OCI-M1 (cell line): ENCODE measurements at places on chromosomes 7 and 10.

DNA sequence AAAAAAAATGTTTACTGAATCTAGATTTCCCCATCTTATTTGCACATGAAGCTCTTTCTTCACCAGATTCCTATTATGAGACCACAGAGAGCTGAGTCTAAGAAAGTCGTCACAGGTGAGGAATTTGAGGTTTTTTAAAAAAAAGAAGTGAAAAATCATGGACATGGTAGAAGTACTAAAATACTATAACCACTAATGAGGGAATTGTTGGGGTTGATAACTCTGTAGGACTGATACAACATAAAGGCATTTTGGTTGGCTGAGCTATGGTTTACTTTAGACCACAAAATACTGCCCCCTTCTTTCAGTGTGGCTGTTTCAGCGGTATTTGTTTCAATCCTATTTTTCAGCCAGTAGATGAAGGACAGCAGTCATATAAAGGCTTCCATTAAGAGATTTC is 1111.3 kb downstream of the TYW1 start:
- no peak for DNase-seq

- no peak for DNase-seq
These were observed 159.0 kb downstream of the SND1 start for GRCh38 chr7:127810696-127811660.

DNA sequence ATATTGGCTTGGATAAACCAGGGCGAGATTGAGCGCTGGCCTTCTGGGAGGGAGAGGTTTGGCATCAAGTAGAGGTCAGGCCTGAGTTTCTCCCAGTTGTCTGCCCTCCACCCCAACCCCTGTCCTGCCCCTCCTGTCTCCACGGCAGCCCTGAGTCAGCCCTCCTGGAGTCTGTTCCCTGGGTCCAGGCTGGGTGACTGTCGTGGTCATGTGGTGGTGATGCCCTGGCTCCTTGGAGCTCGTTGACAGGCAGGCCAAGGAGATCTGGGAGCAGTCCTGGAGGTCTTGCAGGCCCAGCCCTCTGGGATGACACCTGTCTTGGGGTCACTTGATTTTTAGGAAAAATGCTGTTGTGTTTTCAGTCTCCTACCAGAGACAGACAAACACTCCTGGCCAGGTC is 53.6 kb upstream of the PODXL start:
- DNase-seq, result no peak

DNA sequence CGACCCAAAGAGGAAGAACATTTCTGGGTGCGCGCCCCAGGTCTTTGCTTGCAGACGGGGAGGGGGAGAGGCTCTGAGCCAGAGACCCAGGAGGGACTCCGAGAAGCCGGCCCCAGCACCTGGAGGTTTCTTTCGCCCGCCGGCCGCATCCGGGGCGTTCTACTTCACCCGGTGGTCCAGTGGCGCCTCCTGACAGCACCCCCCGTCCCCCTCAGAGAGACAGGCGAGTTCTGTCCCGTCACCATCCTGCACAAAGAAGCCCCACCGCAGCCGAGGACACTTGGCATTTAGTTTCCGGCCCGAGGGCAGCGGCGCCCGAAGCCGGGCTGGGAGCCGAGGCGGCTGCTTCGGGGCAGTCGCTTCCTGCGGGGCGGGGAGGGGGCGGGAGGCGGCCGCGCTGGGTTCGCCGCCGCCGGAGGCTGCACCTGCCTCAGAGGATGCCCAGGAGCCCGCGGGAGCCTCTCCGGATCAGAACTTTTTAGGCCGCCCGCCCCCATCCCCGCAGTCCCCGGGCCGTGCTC is at the start of gene TMEM178B:
Gene TMEM178B (plus strand): TSS at position 424 of the 521 bp plus-strand sequence.
- no peak for DNase-seq

DNA sequence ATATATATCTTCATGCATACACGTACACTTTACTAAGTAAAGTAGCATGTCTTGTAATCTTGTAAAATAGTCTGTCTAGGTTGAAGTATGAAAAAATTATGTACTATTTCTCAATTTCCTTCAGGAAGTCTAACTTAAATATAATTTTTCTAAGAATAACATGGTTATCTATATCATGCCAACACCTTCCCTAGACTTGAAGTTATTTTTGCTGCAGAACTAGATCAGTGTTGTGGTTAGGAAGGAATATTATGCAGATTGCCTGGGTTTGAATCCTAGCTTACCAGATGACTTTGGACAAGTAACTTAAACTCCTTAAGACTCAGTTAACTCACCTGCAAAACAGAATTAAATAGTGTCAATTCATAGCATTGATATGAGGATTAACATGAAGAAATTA is 142.2 kb upstream of the SEMA3A start:
- no peak for DNase-seq

DNA sequence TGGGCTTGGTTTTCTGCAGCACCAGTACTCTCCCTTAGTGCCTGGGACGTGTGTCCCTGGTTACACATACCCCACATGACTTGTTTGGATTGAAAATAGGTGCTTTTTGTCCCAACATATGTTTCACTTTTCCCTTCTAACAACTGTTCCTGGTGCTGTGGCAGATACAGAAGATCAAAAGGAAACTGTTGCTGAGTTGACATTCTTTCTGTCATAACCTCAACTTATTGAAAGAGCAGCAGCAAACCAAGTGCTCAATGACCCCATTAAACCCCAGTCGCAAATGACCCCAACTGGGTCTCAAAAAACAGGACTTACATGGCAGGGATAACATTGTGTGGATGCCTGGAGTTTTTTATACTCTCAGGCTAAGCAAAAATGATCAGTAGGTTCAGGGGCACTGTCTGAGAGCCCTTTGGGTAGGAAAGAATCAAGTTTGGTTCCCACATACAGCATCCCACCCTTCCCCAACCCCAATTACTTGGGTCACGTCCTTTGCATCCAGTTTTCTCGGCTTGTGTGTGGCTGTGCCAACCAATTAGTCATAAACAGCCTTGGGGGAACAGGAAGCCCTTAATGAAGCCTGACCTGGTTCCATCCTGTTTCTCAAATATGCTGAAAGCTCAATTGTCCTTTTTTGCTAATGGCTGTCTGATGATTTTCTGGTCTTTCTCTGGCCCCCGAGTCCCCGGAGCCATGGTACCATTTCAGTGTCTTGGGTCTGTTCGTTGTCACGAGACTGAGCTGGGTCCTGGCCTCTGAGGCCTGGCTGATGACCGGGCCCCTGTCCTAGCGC is 4.9 kb downstream of the HKDC1 start:
- DNase-seq, result no peak

GRCh38 chr7:106457678-106458077 is 172.9 kb upstream of the NAMPT start:
- no peak for DNase-seq

DNA sequence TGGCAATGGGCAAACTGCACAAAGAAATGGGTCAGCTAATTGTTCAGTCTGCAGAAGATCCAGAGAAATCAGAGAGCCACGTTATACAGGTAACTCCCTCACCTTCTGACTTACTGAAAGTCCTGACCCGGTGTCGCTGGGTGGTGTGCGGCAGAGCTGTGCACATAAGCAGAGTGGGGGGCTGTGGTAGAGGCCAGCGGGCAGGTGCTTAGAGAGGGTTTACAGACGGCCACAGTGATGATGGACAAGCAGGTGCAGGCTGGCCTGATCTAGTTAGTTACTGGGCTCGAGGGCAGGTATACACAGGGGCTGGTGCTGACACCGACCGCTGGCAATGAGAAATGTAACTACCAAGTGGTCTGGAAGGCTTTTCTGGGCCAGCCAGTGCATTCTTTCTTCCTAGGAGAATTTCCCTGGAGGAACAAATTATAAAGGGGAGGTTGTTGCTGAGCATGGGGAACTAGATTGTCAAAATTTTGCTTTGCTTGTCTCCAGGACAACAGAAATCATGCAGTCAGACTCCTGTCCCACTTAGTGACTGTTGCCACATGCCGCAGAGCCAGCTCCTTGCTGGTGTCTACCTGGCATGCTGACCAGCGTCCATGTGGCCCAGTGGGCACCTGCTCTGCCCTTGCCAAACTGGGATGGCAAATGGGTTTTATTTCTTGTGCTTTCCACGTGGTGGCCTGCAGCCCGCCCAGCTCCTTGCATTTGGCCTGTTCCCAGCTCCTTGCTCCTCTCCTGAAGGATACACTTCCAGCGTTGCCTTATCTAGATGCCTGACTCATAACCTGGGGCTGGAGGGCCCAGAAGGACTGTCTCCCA is 28.8 kb downstream of the DENND10 start:
- DNase-seq, result no peak

GRCh38 chr7:94907811-94908322 is 473 bp downstream of the PPP1R9A start:
- no peak for DNase-seq

DNA sequence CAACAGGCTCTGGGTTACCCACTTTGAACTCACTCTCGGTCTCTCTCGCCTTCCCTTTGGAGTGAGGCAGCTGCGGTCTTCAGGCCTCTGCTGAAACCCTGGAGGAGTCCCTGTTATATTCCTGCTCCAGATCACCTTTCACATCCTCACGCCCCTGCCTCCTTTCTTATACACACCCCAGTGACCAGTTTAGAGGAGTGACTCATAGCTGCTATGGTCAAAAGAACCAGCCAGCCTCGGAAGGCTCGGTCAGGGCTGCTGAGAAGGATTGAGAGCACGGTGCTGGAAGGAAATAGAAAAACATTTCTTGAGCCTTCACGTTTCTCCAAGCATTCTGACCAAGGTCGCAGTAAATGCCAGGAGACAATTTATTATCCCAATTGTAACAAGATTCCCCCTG is 28.3 kb upstream of the SVOPL start:
- DNase-seq, result no peak

GRCh38 chr10:95336702-95337101 is 45.9 kb upstream of the PDLIM1 start:
- no peak for DNase-seq

DNA sequence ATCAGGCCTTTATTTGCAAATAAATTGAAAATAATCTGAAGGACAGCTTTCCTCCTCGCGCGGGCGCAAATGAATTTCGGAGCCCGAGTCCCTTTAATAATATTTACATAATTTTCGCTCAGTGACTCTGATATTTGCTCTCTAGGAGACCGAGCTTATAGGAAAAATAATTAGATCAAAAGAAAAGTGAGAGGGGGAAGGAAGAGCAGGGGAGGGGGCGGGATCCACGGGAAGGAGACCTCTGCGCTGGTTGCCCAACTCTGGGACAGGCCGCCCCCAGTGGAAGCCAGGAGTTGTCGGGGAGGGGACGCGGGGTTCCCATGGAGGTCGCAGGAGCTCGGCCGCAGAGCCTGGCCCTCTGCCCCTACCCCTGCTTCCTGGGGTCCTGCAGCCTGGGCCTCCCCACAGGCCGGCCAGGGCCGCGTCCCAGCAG is 5.8 kb downstream of the UNCX start:
- no peak for DNase-seq

DNA sequence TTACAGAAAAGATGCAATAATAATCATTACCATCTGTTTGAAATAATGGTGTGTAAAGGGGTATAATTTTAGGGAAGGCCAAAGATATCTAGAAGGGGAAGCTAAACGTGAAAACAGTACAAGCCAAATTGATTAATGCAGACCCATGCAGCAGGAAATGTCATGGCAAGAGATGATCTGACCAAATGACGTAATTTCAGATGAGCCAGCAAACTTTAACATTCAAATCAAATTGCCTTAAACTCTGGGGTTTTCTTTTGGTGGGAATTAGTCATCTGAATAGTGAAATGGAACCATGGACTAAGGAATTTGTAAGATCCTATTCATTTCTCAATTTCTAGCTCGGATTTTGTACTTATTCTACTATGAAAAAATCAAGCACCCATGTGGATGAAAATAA is 21.4 kb upstream of the SCIN start:
- DNase-seq, result peak; percentile 51

DNA sequence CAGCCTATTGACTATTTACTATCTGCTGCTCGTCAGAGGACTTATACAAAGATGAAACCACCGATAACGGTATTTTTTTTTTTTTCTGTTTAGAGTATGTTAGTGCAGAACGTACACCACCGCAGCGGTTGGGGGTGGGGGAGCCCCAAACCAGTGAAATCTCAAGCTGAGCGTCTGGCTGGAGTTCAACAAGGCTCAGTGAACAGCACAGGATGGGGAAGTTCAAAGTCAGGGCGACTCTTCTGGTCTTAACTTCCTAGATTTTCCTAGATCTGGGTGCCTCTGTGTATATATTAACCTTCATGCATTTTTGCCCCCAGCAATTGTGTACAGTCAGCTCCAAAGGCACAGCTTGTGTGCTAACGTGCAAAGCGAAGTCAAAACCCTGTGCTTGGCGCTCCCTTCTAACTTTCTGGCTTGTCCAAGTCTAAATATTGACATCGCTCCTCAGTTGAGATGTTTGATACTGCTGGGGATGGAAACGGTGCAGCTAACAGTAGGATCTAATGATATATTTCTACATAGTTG is 1.1 kb downstream of the RHOBTB1 start:
- peak; percentile 82 for DNase-seq

DNA sequence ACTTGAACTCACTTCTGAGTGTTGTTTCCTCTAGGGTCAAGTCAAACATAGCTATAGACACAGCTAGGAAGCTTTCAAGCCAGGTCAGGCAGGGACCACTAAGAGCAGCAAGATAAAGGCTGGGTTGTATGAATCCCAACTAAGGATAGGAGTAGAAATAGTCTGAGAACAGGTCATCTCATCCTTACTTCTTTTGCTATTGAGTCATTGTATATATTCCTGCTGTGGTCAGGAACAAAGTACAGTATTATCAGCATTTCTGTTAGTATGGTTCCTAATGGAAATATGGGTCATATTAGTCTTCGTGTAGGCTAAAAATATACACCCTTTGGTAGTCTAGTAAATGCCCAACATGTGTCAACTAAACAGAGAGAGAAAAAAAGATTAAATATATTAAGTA is 145.3 kb downstream of the BTAF1 start:
- DNase-seq, result no peak

DNA sequence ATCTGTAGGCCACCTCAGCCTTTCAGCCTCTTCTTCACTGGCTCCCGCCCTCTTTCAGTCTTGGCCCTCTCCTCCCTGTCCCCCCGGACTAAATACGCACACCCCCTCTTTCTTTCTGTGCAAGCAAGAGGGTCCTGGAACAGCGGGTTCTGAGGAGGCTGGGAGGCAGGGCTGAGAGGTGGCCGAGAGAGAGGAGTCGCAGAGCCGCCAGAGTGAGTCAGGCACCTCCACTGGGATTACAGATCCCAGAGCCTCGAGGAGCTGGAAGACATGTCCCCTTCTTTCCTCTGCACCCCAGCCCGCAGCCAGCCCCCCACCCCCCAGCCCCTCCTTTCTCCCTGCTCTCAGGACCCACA is 182 bp downstream of the CCDC136 start:
- DNase-seq, result no peak

- DNase-seq, result no peak
These were observed 21.7 kb upstream of the UCN3 start for GRCh38 chr10:5343092-5343491.

DNA sequence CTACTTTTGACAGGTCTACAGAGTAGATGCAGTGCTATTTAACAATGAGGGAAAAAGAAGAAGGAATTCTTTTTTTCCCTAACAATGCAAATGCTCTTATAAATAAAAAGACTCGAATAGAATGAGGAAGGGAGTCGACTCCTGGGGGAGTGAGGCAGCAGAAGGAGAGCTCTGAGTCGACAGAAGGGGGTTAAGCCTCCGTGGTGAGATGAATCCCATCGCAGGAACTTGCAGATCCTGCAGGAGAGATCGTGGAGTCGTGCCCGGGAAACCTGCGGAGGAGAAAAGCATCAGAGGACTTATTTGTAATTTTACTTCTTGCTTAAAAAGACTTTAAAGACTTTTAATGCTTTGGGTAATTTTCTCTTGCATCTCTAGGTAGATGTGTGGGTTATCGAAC is 17.4 kb downstream of the ITIH2 start:
- DNase-seq, result no peak

GRCh38 chr7:50164559-50165170 is 71.6 kb upstream of the ZPBP start:
- DNase-seq, result no peak
